ENCODE measurements at places on chromosomes 5 and 9.

DNA sequence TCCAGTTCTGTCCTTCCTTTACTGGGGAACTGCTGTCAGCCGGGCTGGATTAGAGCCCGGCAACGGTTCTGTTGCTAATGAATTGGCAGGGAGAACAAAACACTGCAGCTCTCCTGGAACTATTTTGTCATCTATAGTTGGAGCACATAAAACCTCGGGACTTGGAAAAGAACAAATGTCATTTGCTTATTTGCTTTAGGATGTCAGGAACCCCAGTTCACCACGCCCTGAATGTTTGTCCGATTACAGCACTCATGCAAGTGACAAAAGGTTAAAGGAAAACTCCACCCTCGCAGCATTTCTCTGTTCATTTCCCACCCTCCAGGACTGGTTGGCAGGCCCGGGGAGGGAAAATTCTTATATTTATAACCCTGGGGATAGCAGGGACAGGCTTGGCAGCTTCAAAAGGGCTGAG, 66.4 kb upstream of the PLPP1 start:
- no peak for DNase-seq

DNA sequence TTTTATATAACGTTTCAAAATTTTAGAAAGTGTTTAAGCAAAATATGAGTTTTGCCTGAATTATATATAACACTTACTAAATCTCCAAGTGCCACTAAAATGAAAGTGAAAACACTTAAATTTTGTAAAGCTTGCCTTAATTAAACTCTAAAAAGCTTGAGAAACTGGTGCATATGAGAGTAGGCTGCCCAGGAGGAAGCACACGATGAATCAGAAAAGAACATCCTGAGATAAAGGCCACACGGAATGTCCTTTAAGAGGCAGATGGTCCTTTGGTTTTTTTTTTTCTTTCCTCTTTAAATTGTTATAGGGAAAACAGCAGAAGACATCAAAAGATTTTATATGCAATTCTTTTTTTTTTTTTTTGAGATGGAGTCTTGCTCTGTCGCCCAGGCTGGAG, 60.3 kb downstream of the HABP4 start:
- no peak for DNase-seq

DNA sequence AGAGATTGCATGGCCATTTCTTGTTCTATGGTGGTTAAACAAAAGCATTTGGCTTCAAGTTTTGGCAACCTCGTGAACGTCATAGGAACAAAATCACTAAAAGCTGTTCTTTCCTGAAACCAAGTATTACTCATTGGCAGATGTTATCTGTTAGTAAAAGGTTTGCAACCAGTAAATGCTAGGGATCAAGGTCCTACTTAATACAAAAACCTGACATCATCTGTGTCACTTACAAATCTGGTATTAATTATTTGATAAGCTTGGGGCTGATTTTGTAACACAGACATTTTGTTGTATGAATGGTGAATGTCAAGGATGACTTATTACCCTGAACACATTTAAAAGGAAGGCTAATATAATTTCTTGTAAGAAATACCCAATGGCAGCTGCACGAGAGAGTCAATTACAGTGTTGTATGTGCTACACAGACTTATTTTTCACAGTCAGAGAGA, 486.4 kb upstream of the ZNF608 start:
- peak; percentile 90 for DNase-seq

DNA sequence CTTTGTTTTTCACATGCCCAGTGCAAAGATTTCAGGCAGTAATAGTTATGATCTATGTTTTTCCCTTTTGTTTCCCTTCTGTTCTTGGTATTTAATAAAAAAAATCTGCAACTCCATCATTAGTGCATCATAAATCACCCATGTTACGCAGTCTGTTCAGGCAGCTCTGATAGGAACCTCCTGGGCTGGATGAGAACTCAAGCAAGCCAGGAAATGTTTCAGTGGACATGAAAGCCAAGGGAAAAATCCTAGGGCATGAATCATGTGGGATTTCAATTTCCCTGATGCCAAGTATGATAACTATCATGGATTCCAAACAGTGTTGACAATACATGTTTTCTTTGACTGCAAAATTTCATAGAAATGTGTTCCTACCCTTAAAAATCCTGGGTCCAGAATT, 119.7 kb upstream of the TARS1 start:
- peak; percentile 99 for DNase-seq

GRCh38 chr5:61304590-61305381, 27.3 kb upstream of the ZSWIM6 start:
- no peak for DNase-seq

DNA sequence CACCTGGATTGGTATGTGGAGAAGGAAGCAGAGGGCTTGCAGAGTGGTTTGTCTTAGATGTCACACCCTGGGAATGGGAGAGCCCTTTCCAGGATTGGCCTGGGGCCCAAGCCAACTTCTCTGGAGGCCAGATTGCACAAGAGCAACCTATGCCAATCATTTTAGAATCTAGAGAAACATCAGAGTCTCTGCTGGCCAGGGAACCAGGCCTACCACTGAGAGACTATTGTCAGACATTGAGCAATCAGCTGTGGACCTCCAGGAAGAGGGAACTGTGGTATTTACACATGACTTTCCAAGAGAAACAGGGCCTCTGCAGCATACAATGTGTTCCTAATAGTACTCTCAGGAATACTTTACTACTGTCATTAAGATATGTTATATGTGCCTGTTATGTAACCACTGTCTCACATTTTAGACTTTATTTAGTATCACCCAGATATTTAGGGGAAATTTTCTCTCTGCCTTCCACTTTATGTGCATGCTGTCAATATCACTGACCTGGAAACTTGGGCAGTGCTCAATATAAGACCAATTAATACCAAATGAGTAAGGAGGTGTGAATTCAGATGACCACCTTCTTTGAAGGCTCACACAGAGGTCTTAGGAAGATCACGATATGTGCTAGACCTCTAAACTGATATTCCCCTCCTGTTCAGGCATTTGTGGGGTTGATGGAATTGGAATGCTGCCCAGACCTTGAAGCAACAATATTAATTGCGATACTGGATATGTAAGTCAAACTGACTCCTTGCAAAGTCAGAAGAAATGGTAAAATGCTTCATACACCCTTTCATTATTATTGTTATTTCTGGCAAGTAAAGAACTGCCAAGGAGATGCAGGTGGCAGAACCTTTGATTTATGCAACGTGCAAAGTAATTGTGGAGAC, 20.5 kb upstream of the CCL28 start:
- DNase-seq: peak; percentile 73

DNA sequence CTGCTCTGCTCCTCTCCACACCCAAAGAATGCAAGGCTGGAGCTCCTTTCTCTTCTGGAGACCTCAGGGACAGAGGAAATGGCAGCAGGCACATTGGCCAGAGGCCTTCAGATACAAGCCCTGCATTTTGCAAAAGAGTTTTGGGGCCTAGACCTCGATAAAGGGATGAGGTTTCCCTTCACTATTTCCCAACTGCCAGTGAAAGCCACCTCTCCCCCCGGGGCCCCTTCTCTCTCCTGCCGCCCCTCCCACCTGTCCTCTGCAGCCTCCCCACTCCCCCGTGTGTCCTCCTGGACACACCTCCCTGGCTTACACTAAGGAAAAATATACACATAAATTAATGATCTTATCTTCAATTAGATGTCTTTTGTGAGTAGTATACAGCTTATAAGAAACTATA, 21.3 kb upstream of the LMNB1 start:
- DNase-seq: no peak

- no peak for DNase-seq
These were observed 686.1 kb upstream of the CHD1 start for GRCh38 chr5:99614888-99615287.

- no peak for DNase-seq
These were observed 952.0 kb downstream of the NR2F1-AS1 start for GRCh38 chr5:92629000-92629399.

DNA sequence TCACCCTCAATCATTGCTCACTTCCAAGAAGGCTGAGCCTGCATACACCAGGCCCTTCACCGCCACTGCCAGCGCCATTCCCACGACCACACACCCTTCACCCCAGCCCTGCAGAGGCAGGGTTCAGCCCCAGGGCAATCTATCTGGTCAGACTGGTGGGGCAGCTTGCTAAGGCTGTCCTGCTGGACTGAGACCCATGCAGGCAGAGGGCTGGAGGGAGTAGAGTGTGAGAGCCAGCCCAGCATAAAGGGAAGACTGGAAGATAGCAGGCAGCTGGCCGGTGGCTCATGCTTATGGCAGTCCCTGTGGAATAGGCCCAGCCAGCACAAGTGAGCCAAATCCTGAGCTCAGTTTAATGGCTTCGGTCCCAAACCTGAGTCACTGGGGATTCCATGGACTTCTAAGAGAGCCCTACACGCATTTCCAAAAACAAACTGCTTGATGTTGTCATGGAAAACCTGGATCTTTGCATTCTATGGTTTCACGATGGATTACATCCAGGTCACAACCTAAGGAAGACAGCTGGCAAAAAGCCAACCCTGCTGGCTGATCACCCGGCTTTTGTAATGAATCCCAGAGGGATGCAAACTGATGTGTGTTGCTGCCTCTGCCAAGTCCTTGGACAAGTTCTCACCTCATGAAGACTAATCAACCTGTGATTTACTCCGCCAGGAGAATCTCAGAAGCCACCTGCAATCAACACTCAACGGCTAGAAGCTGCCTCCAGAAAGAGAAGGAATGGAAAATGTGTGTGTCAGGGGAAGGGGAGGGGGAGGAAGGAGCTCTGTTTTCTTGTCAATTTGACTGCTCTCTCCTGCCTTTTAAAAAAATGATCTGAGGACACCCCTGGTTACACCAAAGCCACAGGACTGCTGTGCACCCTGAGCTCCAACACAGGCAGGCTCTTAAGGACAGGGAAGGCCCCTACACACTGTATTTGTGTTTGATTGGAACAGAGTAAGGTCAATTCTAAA, 143.6 kb downstream of the LHFPL2 start:
- peak; percentile 95 for DNase-seq

- no peak for DNase-seq
These were observed 33.5 kb downstream of the PDGFRB start for GRCh38 chr5:150122158-150122510.

GRCh38 chr5:133696006-133696584, 83.8 kb upstream of the FSTL4 start:
- no peak for DNase-seq

GRCh38 chr5:122192497-122193496, 63.5 kb downstream of the ZNF474 start:
- no peak for DNase-seq

GRCh38 chr5:10700516-10700915, 60.5 kb downstream of the DAP start:
- DNase-seq: no peak

DNA sequence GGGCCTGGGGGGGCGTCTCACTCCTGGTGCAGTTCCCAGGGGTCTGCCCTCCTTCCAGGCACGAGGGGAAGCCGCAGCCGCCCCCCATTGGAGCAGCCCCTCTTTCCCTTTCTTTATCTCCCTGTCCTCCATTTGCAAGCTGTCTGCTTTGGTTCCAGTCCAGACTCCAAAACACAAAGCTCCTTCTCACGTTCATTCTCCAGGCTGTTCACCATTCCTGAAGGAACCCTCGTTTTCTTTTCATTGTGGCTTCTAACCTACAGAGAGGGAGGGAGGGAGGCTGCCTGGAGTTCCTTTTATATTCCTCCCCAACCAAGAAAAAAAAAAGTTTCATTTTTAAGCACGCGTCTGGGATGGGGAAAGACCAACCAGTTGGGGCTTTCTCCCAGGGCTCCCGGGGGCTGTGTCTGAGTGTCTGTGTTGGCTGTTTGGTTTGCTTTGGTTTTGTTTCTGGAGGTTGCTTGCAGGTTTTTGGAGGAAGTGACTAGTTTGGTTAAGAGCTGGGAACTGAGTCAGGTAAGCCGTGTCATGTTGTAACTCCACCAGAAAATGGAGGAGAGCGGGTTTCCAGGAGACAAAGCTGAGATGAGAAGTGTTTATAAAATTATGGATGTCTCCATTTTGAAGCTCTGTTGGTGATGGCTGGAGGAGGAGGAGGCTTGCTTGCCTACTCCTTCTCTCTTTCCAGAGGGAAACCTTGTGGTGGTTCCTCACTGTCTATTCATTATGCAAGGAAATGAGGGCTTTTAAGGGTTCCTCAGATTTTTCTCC, 1.6 kb downstream of the ZNF462 start:
- DNase-seq: no peak

DNA sequence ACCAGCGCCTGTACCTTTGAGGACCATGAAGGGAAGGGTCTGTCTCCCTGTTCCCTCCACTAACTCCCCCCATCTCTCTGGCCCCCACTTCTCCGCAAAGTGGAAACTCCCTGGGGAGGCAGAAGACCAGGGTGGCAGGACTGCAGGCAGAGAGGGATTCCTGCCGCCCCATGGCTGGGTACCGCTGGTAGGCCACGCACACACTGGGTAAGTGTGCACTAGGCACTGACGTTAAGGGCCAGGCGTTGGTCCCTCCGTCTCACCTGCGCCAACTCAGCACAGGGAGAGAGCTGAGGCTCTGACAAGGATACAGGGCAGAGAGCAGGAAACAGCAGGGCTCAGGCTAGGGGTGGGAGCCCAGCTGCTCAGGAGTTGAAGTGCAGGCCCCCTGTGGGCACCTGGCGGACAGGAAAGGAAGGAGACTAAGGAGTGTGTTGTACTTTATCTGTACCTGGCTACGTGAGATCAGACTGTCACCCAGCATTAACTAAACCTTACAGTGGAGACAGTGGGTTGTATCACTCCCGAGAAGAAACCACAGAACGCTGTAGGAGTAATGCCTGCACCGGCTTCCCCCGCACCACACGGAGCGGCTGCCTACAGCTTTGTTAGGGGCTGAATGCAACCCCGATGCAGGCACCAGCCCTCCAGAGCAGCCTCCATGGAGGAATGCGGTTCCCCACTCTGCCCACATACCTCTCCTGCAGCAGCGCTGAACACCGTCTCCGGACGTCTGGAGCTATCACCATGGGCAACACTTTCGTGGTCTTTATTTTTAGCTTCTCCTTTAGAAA, 34.2 kb upstream of the CLPTM1L start:
- no peak for DNase-seq

DNA sequence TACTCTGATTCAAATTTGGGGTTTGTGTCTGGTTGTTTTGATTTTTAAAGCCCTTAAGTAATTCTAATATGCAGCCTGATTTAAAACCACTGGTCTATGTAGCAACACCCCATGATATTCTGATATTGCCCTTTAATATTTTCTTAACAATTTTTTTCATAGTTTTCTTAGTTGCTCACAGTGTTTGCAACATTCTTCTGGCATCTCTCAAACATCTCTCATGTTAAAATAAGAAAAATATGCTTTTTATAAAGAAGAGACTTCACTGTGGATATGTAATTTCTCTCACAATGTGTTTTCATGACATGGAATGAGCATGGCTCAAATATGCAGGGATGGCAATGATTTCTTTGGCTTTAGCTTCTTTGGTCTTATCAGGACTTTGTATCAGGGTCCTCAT, 183.7 kb downstream of the TAF11L14 start:
- DNase-seq: no peak

GRCh38 chr9:124869466-124869985, 7.6 kb downstream of the ARPC5L start:
- DNase-seq: no peak

- no peak for DNase-seq
These were observed 3.3 kb upstream of the CDC20B start for GRCh38 chr5:55176176-55176818.

GRCh38 chr5:72599519-72600370, 92.5 kb upstream of the ZNF366 start:
- DNase-seq: no peak

- no peak for DNase-seq
These were observed 25.5 kb upstream of the TTC23L start for GRCh38 chr5:34813509-34813908.
